ENCODE measurements at places on chromosomes 12 and 14.

DNA sequence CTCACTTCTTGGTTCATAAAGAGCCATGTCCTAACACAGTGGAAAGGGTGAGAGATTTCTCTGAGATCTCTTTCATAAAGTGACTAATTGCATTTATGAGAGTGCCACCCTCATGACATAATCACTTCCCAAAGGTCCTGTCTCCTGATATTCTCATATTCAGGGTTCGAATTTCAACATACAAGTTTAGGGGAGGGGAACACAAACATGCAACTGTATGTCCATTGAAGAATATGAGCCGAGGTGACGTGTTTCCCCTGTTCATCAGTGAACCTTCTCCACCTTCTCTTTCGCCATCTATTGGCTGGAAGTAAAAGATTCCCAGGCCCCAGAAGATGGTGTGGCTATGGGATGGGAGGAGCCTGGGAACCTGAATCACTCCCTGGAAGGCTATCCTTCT lies 354.2 kb upstream of the ATP2B1 start:
- no peak for DNase-seq

DNA sequence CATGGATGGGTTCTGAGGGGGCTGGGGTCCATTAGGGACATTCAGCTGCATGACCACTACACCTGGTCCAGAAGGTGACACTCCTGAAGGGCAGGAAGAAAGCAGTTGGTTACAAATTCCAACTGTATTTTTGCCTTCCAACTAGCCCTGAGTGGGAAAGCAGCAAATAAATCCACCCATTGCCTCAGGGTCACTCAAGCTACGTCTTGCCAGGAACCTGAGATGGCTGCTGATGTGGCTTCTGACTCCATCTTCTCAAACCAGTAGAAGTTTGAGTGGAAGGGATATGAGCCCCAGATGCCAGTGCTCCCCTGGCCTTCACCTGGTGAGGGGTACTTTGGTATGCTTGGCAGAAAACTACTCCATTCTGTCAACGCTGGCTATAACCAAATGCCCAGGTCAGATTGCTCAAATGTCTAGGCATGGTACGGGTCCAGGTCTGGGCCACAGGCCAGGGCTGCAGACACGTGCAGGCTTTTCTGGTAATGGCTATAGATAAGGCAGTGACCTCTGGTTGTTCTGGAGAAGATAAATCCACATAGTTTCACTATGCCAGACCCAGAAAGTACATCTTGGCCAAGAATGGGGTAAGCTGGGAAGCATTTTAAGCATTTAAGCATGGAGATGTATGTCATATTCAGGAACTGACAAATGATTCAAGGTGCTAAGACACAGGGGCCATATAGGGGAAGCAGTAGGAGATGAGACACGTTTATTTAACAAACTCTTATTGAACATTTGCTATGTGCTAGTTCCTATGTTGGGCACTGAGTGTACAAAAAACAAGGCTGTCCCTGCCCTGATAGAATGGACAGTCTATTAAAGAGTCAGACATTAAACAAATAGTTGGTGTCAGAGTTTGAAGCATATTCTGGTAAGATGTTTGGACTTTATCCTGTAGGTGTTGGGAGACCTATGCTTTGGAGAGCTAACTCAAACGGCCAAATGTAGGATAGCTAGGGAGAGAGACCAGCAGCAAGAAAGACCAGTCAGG lies 8.3 kb upstream of the STAC3 start:
- no peak for DNase-seq

DNA sequence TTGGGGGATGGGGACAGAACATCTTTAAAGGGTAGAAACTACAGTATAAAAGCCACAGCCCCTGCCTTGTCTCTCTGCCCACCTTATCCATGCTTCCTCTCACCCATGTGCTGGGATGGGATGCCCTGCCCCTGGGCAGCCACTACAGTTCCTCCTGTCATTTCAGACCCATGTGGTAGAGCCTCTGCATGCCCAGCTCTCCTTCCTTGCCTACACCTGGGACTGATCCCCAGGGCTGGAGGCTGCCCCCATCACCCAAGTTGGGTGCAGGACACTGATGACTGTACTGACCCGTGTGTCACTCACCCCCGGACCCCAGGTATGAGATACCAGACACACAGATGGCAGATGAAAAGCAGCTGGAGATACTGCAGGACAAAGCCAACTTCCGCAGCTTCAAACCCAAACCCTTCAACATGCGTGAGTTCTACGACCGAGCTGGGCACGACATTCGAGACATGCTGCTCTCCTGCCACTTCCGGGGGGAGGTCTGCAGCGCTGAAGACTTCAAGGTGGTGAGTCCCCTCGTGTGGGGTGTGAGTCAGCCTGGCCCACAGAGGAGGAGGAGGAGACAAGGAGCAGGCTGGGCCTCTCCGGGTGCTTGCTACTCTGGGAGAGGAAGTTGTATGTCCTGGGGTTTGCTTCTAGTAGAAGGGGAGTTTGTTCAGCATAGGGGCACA lies 2.2 kb downstream of the ASIC1 start:
- DNase-seq = no peak

DNA sequence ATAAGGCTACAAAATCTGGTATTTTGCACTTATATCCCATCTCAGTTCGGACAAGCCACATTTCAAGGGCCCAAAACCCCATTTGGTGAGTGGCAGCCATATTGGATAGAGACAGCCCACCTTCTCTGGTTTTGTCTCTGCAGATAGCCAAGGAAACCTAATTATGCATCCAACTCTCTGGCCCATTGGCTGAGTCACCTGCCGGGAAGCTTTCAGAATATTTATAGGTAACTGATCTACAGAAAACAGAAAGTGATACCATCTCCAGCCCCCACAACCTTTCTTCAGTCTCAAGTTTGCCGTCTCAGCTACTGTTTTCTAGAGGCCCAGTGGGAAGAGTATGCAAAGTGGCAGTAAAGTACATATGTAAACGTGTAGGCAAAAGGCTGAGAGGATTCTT lies 33.7 kb upstream of the PPP1CC start:
- DNase-seq = no peak

DNA sequence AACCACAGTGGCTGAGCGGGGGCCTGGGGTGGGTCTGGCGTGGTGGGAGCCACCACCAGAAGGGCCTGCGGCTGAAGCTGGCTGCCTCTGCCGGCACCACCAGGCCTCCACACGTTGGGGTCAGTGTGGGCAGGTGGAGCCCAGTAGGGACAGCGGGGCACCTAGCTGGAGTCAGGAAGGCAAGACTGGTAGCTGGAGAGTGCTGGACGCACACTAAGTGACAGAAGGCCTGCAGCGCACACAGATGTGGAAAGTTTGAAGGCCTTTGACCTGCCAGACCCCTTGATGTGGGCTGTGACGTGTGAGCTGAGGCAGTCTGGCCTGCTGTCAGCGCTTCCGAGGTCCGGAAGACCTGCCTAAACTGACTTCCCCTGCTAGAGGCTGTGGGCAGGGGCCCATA lies 26.3 kb downstream of the RIN3 start:
- DNase-seq = no peak
